ENCODE measurements at places on chromosomes 3 and 15. TPM values are rescaled to one million over a fixed set of nuclear protein-coding genes. Genes with fewer than 3 reads are reported as not detected.

DNA sequence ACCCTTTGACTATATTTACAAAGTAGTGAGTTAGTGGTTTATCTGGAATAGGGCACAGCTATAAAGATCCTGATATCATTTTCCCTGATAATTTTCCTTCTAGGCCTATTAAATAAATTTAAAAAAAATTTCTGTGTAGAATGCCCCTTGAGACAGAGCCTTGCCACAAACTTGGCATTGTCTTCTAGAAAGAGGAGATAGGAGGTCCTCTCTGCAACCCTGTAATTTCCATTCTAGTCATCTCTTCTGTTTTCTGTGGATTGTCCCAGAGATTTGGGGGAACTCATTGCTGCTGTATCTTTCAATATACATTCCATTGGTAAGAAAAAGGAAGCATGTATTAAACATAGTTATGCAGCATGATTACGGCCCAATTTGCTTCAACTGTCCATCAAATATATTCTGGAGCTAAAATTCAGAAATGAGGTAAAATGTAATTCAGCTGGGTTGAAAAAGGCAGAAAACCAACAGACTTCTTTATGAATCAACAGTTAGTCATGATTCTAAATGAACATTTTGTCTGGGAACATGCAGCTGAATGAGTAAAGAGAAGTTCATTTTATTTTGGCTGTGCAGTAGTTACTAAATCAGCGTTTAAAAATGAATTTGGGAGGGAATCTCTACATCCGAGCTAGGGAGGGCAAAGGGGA is 401.1 kb downstream of the NAALADL2 start:
- no peaks in the 10 kb centered on the region for H3K27me3 ChIP-seq
- no peak for DNase-seq
- no peak overlapping the region for H3K4me3 ChIP-seq
- no peaks in the 10 kb centered on the region for H3K4me1 ChIP-seq
- no peaks in the 10 kb centered on the region for H3K36me3 ChIP-seq

DNA sequence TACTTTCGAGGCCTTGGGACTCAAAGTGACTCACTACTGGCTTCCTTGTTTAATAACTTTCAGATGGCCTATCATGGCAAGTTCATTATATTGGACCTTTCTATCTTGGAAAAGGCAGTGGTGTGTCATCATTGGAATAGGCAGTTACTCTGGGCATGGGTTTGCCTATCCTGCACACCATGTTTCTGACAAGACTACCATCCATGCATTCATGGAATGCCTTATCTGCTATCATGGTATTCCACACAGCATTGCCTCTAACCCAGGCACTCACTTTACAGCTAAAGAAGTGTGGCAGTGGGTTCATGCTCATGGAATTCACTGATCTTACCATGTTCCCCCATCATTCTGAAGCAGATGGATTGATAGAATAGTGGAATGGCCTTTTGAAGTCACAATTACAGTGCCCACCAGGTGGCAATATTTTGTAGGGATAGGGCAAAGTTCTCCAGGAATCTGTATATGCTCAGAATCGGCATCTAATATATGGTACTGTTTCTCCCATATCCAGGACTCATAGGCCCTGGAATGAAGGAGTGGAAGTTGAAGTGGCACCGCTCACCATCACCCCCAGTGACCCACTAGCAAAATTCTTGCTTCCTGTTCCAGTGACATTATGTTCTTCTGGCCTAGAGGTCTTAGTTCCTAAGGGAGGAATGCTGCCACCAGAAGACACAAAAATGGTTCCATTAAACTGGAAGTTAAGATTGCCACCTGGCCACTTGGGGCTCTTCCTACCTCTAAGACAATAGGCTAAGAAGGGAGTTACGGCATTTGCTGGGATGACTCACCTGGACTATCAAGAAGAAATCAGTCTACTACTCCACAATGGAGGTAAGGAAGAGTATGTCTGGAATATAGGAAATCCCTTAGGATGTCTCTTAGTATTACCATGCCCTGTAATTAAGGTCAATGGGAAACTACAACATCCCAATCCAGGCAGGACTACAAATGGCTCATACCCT is 1161.4 kb downstream of the SI start:
- H3K36me3 ChIP-seq, result no peaks in the 10 kb centered on the region
- no peaks in the 10 kb centered on the region for H3K4me1 ChIP-seq
- H3K27me3 ChIP-seq, result no peaks in the 10 kb centered on the region
- DNase-seq, result no peak
- H3K27ac ChIP-seq, result no peak overlapping the region

- DNase-seq, result no peak
- peaks cover 25% of the 10 kb centered on the region for H3K4me1 ChIP-seq
- no peak overlapping the region for H3K27ac ChIP-seq
- H3K4me3 ChIP-seq, result peak overlapping the region; percentile 77
- H3K27me3 ChIP-seq, result no peaks in the 10 kb centered on the region
These were observed 79.1 kb upstream of the MEF2A start for GRCh38 chr15:99486371-99487336.

Gene CELF6
- 2.2 TPM for total RNA-seq

DNA sequence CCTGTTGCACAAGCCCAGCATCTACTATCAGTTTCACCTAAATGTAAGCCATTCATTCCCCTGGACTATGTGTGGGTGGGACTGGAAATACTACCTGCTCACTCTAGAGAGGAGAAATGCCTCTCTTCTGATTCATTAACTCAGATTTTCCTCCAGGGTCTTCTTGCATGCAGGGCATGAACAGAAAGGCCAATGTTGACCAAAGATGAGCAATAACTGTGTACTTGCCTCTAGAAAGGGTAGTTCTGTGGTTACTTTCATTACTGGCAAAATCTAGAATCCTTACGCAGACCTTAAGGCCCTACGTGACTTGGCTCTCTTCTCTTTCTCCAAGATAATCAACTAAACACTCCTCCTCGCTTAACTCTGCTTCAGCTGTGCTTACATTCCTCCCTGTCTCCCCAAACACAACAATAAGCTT is 81.4 kb upstream of the PSMD6 start:
- H3K27ac ChIP-seq, result no peak overlapping the region
- no peak overlapping the region for H3K4me3 ChIP-seq
